ENCODE measurements at places on chromosomes 5 and 9.
A peak's percentile ranks its signal among the peaks of the same experiment; 100 is the strongest.

GRCh38 chr9:112043423-112043822 lies 131.7 kb downstream of the SUSD1 start:
- DNase-seq, result no peak

DNA sequence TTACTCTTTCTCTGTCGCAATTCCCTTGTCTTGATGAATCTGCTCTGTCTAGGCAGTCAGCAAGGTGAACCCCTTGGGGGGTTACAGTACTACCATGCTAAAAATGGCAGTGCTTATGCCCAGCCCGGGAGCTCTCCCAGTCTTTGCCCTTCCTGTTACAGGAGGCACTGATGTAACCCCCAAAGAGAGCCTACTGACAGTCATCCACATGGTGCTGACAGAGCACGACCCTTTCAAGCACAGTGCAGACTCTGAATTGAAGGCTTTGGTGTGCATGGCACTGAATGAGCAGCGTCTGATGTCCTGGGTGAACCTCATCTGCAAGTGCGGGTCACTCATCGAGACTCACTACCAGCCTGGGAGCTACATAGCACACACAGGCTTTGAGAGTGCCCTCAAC lies 34.5 kb upstream of the SLC36A2 start:
- no peak for DNase-seq

- no peak for DNase-seq
These were observed 362.9 kb downstream of the ARRDC3 start for GRCh38 chr5:91020065-91020800.

GRCh38 chr9:82538634-82539033 lies 524.3 kb downstream of the RASEF start:
- no peak for DNase-seq

DNA sequence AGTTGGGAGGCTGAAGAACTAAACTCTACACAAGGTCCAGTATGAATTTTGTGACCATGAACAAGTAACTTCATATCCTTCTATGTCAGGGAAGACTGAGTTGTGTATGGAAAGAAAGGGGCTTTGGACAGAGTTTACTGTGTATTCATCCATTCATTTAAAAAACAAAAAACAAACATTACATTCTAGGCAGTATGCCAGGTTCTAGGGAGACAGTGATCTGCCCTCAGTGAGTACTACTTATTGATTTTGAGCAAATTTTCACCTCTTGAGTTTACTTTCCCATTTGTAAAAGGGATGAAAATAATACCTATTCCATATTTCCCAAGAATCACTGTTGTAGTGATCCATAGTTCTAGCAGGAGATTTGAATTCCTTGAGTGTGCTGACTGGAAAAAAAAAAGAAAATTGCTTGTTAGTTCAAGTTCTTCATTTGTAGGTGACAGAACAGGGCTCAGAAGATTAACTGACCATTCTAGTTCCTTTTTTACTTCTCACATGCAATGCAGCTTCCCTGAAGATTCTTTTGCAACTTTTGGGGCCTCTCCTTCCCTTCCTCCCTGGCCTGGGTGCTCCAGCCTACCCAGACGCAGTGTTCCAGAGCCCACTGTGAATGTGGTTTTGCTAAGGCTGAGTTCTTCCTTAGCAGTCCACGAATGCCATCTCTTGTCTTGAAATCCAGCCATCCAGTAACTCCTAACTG lies 2.6 kb upstream of the GAPVD1 start:
- no peak for DNase-seq

- DNase-seq, result peak; percentile 32
These were observed 83.5 kb upstream of the MINAR2 start for GRCh38 chr5:129664336-129664937.

All from CD4-positive, alpha-beta T cell treated with Interleukin-15 for 4 hours (primary cell).